Activated CD8-positive, alpha-beta memory T cell treated with anti-CD3 and anti-CD28 coated beads, Interleukin-2, amount 10 ng/mL, durations not matched to agents 7 days and 5 days (primary cell): ENCODE measurements at places on chromosomes 11 and 22.

DNA sequence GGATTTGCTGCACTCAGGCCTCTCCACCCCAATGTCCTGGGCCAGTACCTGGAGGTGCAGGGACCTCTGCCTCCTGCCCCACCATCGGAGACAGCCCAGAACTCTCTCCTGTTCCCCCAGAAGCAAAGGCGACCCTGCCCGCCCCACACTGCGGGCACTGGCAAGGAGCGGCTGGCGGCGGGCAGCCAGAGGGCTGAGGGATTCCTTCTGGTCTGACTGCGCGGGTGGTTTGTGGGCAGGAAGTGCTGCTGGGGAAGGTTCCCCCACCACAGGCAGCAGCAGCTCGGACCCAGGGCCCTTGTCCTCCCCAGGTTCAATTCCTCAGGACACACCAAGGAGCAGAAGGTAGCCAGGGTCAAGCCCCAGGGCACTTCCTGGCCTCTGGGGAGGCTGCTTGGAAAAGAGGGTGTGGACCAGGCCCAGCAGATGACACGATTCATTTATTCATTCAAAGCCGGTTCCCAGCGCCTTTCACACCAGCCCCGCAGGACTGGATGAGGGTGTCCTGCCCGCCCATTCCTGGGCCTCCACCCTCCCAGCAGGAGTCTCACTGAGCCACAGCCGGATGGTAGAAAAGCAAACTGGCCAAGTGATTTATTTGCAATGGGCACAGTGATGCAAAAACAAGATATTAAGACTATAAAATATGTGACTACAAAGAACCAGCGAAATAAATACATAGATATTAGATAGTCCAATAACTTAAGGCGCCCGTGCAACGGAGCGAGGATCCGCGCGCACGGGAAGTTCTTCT is 1.2 kb downstream of the PHLDA2 start:
- no peak for DNase-seq

- no peak for DNase-seq
These were observed 4.9 kb downstream of the TSKU start for GRCh38 chr11:76787911-76788596.

DNA sequence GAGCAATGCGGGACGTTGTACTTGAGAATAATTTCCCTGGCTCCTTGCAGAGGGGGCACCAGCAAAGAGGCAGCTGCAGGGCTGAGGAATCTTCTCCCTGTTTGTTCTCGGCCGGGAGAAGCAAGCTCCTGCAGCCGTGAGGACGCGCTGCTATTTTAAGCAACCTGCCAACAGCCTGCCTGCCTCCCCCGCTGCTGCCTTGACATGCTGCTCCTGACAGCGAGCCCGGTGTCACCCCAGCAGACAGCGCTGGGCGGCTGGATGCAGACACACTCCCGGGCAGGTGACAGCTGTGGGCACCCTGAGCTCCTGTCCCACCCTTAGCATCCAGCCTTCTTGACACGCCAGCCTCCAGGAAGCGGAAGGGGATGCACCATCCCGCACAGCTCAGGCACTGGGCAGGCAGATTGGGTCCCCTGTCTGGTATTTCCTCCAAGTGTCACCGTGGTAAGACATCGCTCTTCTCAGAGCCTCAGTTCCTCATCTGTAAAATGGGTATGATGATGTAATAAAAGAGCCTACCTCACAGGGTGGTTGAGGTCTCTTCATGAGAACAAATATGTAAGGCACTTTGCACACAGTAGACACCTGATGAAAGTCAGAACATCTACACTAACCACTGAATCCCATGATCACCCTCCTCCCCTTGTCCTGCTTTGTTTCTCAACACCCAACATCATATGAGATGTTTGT is 530.6 kb downstream of the MN1 start:
- no peak for DNase-seq

DNA sequence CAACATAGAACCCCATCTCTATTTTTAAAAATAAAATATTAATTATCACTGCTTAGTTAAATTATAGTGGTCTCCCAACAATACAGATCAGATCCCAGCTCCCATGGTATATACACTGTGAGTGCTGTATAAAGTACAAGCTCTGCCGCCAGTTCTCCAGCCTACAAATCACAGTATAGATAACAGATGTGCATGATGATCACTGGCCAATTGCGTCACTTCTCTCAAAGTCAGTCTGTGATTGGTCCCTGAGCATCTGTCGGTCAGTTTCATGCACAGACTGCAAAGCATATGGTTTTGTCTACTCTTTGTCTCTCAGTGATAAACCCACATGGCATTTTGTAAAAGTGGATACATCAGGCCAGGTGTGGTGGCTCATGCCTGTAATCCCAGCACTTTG is 15.7 kb downstream of the PPARA start:
- DNase-seq = no peak

DNA sequence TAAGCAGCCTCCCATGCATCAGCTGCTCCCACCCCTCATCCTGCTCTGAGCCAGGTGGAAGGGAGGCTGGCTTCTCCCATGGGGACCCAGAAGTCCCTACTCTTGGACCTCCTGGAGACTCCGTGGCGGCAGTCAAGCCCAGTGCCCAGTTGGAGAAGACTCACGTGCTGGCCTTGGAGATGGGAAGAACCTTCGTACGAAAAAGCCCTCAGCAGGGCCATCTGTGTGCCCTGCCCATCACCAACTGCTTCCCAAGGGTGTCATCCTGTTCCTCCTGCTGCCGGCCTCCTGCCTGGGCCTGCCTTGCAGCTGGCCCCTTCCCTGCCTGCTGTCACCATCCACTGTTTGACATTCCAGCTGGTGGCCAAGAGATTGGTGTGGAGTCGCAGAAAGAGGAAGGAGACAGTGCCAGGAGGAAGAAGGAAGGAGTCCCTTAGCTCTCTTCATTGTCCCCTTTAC is 28.0 kb downstream of the ARHGAP1 start:
- no peak for DNase-seq

GRCh38 chr11:132310390-132311375 is 940.3 kb downstream of the NTM start:
- no peak for DNase-seq

DNA sequence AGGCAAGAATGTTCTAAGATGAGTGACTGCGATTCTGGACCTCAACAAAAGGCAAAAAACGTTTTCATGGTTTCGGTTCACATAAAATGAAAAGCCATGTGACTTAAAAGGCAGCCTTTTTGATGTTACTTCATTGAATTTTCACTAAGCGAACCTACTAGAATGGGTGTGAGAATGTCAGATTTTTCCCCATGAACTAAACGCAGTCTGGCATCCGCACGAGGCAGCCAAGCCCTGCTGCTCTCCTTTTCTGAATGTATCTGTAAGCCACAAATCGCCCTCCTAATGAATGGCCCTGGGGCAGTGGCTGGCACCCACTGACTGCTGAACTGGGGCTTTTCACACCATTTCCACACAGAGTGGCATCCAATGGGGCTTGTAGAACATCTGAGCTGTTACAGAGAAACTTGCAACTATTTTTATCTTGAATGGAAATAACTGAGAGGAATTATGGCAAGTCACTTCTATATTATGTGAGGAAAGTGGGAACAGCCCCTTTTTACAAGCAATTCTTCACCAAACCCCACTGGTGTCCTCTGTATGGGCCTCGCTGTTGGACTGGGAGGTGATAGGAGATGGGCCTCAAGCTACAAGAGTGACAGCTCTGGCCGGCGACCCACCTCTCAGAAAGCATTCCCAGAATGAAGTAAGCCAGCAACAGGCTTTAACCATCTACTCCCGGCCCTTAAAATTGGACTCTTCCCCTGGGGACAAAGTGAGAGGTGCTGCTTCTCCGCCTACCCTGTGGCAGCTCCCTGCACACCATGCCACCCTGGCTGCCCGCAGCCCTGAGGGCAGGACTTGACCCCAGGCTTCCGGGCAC is 29.4 kb downstream of the PPP2R1B start:
- DNase-seq = no peak

DNA sequence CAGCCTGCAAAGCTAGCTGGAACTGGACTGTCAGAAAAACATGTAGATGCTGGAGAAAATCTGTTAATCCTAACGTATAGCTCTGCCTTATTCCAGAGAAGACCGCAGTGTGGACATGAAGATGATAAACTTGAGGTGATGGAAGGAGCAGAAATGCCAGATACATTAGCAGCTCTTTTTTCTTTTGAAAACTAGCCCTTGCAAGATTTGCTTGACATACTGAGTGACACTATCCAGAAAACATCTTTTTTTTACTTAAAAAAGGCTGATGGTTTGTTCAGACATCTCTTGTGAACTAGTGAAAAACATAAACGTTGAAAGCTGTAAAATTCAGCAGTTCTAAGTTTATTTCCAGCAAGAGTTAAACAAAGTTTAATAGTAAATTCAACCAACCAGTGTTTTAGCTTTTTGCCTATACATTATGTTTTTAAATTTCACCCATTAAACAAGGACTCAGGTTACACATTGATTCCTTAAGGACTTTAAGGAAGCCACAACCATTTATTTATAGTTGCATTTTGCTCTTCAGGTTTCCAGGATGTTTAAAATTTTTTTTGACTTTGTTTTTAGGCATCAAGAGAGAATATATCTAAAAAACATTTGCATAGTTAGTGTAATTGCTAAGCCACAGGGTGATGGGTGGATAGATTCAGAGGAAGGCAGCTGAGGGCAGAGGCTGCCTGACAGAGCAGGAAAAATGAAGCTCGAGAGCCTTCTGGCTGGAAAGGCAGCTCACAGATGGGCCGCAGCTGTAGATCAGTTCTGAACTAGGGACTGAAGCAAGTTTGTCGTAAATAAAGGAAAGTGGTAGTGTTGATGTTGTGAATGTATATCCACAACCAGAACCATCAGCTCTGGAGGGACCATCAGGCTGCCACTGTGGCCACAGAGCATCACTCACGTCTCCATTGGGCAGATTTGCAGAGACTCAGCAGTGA is 9.5 kb downstream of the SNAP29 start:
- DNase-seq = no peak
